ENCODE measurements at places on chromosomes 1 and 21.

- DNase-seq, result no peak
Measured at GRCh38 chr21:37982496-37983318, 66.5 kb upstream of the KCNJ6 start.

- no peak for DNase-seq
Measured at GRCh38 chr1:49465486-49466185, 558.1 kb downstream of the AGBL4 start.

DNA sequence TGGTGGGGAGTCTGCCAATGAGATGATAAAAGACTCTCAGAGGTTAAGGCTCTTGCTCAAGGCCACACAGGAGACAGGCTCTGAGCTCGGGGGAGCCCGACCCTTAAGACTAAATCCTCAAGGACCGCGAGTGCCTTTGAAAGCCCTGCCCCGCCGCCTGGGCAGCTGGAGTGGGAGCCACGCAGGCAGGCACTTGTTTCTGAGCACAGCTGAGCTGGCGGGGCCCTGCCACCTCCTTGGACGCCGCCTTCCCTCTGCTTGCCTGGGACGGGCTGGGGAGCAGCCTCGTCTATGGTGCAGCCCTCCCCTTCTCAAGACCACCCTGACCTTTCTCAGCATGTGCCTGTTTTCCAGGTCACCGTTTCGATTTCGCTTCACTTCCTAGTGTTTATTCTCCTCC lies 169.3 kb downstream of the CAMTA1 start:
- no peak for DNase-seq

DNA sequence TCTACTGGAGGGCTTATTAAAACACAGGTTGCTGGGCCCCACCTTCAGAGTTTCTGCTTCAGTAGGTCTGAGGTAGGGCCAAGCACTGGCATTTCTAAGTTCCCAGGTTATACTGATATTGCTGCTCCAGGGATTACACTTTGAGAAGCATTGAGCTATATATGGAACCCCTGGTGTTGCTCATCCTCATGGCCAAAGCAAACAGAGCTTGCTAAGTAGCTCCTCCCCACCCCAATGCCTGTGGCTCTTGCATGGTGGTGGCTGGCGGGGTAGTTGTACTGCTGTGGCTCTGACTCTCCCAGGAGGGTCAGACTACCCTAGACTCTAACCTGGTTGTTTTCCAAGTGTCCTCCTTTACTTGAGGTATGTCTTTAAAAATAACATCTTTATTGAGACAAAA lies 143.6 kb downstream of the SPATA46 start:
- no peak for DNase-seq

GRCh38 chr1:116710420-116711262 lies 43.1 kb upstream of the IGSF3 start:
- no peak for DNase-seq

DNA sequence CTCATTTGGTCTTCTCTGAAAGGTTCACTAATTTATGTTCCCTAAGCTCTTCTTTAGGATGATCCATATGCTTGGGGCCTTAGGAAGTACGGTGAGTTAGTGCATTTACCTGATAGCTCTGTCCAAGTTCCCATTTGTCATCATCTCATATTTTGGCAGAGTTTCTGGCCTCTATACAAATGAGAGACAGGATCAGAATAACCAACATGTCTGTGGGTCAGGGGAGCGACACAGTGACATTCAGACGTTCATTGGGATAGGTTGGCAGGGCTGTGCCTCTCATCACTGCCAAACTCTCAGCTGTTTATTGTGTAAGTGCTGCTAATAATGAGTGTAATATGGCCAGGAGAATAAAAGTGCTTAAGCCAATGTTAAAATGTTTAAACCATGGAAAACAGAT lies 561.1 kb upstream of the ZRANB2 start:
- no peak for DNase-seq

- DNase-seq, result no peak
Measured at GRCh38 chr1:211885747-211886522, 55.4 kb upstream of the LPGAT1 start.

- no peak for DNase-seq
Measured at GRCh38 chr1:63693944-63694571, 79.8 kb upstream of the ROR1 start.

All from T-helper 9 cell (primary cell).